Uterus (tissue), 4 donors: ENCODE measurements at places on chromosomes 6 and 20. TPM values are rescaled to one million over a fixed set of nuclear protein-coding genes. Genes with fewer than 3 reads are reported as not detected.

CD24 gene
- total RNA-seq = 7.4 TPM

GRCh38 chr6:150394053-150394898, 25.5 kb downstream of the IYD start:
- DNase-seq = no peak
- no peak overlapping the region for H3K27ac ChIP-seq
- no peaks in the 10 kb centered on the region for H3K4me1 ChIP-seq
- no peak overlapping the region for H3K4me3 ChIP-seq

GRCh38 chr20:40679184-40679583, 9.9 kb downstream of the MAFB start:
- no peaks in the 10 kb centered on the region for H3K27me3 ChIP-seq
- H3K4me3 ChIP-seq = no peak overlapping the region
- H3K27ac ChIP-seq = no peak overlapping the region
- no peaks in the 10 kb centered on the region for H3K36me3 ChIP-seq

- H3K36me3 ChIP-seq = no peaks in the 10 kb centered on the region
- H3K4me1 ChIP-seq = no peaks in the 10 kb centered on the region
- H3K27me3 ChIP-seq = no peaks in the 10 kb centered on the region
These were observed 35.9 kb downstream of the ANKRD60 start for GRCh38 chr20:58192567-58192966.

DNA sequence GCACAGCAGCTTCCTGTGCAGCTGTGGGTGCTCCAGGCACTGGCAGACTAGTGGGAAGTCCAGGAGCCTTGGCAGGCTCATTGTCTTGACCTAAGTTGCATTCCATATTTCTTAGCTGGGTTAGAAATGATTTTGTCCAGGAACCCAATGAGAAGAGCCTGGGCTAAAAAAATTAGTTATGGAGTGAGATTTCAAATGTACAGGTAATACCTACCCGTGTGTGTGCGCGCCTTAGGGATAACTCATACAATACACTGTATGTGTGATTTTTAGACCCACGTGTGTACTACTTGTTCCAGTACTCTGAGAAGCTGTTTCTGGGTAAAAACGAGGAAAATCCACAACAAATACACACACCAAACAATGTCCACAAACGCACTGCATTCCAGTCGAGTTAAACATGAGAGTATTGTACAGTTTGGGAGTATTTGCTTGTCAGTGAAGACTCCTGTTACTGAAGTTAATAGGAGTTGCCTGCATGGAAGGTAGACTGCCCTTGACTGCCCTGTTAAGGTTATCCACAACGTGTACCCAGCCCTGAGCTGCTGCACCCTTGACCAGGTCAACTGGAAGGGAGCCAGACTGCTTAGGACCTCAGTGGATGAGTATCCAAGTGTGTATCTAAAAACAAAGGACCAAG, 1.4 kb downstream of the PAQR8 start:
- H3K4me3 ChIP-seq = peak overlapping the region; percentile 69
- no peaks in the 10 kb centered on the region for H3K27me3 ChIP-seq
- no peaks in the 10 kb centered on the region for H3K4me1 ChIP-seq
- H3K36me3 ChIP-seq = no peaks in the 10 kb centered on the region
- H3K27ac ChIP-seq = peak overlapping the region; percentile 81

GRCh38 chr20:57809661-57810172, 99.9 kb upstream of the PMEPA1 start:
- no peak overlapping the region for H3K4me3 ChIP-seq
- no peaks in the 10 kb centered on the region for H3K27me3 ChIP-seq
- H3K4me1 ChIP-seq = no peaks in the 10 kb centered on the region
- no peak overlapping the region for H3K27ac ChIP-seq

DNA sequence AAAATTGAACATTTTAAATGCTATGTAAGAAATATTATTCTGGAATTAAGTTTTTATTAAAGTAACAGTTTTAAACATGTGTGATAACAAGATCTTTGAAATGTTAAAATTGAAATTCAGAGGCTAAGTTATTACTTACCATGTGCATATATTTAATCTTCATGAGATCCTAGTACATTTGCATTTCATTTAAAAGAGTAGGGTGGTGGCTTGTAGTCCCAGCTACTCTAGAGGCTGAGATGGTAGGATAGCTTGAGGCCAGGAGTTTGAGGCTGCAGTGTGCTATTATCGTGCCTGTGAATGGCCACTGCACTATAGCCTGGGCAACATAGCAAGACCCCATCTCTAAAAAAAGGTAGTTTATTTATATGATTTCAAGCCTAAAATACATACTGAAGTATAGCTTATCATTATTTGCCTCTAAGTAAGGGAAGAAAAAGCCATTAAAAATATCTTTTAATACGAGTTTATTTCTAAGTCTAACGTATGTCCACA, 3.0 kb downstream of the CCR6 start:
- DNase-seq = no peak
- no peaks in the 10 kb centered on the region for H3K36me3 ChIP-seq
- no peak overlapping the region for H3K4me3 ChIP-seq
